AG08395 (cell line): ENCODE measurements at places on chromosomes 16 and 17.
A peak's percentile ranks its signal among the peaks of the same experiment; 100 is the strongest.

GRCh38 chr16:69329369-69330285 is 761 bp downstream of the PDF start:
- DNase-seq: peak; percentile 30

- no peak for DNase-seq
Measured at GRCh38 chr17:72635034-72635635, 457.4 kb downstream of the SLC39A11 start.

DNA sequence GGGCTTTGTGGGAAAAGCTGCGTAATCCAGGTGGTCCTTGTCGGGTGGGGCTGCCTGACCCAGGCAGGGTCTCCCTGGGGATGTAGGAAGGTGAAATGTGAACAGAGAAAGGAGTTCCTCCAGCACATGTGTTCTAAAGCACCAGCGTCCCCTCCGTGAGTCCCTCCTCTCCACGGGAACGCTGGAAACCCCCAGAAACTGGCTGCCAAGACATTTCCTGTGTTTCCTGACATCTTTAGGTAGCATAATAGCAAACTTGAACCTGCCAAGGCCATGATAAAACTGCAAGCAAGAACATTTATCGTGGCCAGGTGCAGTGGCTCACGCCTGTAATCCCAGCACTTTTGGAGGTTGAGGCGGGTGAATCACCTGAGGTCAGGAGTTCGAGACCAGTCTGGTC is 12.6 kb upstream of the PYDC1 start:
- no peak for DNase-seq

DNA sequence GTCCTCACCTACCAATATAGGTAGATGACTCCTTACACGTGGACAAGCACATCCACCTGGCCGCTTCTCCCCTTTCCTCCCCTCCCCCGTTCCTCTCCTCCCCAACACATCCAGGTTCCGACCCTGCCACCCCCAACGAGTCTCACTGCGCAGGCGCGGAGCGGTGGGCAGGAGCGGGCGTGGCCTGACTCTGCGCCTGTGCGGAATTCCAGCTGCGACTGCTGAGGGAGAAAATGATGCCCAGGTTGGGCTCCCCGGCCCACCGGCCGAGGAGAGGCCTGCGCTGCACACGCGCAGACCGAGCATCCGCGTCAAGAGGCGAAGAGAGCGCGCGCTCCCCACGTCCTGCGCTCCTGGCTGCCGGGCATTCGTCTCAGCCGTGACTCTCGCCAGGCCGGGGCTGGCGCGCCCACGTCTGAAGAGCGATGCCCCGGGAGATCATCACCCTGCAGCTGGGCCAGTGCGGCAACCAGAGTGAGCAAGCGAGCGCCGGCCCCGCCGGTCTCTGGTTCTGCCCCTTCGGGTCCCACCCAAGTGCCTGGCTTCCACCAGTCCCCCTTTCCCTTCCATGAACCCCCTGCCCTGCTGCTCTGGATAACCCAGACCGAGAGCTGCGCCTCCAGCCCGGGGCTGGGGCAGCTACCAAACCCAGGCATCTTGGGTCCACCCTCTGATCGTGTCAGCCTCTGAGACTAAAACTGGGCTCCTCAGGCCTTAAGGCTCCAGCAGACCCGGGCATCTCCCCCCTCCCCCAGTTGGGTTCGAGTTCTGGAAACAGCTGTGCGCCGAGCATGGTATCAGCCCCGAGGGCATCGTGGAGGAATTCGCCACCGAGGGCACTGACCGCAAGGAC is at the start of gene TUBG2:
Gene TUBG2, plus strand, starts transcription at position 206 of the 853 bp plus-strand sequence. Its CDS starts 220 bp downstream, at position 426.
- DNase-seq: peak; percentile 98

GRCh38 chr16:75497558-75497957 is 2.3 kb upstream of the CHST6 start:
- no peak for DNase-seq

DNA sequence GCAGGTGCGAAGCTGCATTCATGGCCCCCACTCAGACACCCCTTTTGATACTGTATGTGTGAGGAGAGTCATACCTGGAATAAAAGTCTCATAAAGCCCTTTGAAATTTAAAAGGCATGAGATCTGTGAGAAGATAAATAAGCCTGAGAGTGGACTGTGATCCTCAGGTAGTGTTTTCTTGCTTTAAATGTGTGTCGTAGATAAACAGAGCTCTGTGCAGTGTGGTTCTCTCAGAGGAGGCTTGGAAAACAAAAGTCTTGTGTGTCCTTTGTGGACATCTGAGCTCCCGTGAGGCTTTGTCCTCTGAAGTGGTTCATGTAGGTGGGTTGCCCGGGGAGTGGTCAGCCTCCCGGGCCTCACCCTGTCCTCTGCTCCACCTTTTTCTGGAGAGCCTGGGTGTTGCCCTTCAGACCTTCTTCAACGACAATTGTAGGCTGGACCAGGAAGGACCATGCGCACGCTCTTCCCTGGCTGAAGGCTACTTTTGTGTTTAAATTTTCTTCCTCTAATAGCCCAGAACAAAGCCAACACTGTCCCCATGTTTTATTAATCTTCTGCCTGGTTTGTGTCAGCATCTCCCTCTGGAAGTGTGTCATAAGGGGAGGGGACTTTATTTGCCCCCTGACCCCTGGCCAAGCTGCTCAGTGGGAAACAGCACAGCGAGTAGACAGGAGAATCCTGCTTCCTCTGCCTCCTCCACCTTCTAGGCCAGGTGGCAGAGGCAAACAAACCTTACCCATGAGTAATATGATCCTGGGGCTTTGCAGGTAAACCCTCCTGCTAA is 151.2 kb downstream of the MSI2 start:
- no peak for DNase-seq

GRCh38 chr16:51103590-51103989 is 47.5 kb downstream of the SALL1 start:
- DNase-seq: no peak

GRCh38 chr17:28029044-28029443 is 13.4 kb upstream of the NLK start:
- no peak for DNase-seq

GRCh38 chr17:27919079-27919478 is 25.9 kb upstream of the LYRM9 start:
- no peak for DNase-seq

DNA sequence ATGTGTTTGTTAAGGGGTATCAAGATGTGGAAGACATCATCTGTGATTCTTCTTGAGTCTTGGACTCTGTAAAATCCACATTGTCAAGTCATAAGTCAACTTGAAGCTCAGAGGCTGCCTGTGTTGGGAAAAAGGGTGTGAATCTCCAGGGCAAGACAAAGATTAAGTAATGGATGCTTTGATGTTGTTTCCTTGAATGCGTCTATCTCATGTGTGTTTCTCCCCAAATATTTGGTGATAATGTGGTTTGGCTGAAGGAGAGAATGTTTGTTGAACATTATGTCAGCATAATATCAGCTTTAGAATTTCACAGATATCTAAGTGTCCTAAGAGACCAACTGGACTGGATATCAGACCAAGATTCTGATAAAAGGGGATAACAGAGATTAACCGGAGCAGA is 24.1 kb upstream of the KCNJ16 start:
- no peak for DNase-seq

GRCh38 chr16:9362050-9362449 is 270.6 kb downstream of the HAPSTR1 start:
- DNase-seq: no peak
